ENCODE measurements at places on chromosomes 3 and 15.

DNA sequence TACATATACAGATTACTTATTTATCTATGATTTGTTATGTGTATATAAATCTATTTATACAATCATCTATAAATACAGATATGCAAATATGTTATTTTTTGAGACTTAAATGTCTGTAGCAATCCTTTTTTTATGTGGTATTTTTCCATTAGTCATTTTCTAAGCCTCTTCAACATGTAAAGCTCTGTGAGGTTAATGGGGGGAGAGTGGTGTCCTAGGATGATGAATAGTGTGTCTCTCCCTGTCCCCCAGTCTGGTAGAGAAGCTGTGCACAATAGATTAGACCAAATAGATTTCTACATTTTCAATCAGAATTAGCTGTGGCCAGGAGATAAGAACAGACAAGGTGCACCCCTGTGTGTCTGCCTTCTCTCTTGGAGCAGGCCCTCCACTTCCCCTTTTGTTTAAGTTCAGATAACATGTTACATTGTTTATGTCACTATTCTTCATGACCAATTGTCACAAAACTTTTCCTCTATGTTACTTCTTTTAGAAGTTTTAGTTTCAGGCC lies 453.9 kb downstream of the LPP start:
- DNase-seq: no peak

- no peak for DNase-seq
Observed at GRCh38 chr3:111968319-111969054, 10.3 kb upstream of the ABHD10 start.

DNA sequence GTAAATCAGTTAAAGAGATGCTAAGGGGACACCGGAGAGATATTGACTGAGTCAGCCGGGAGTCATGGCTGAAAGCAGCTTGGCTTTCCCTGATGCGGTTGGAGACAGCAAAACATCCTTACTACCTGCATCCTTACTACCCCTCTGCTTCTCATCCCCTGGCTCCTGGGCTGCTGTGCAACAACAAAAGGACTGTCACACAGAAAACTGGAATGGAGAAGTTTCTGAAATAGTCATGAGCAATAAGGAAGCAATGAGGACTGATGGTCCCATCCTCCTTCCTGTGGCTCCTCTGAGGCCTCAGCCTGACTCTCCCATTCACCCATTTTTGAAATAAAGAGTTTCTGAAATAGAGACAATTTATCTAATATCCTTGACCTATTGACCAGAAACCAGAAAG lies 1.1 kb downstream of the HCLS1 start:
- DNase-seq: no peak

DNA sequence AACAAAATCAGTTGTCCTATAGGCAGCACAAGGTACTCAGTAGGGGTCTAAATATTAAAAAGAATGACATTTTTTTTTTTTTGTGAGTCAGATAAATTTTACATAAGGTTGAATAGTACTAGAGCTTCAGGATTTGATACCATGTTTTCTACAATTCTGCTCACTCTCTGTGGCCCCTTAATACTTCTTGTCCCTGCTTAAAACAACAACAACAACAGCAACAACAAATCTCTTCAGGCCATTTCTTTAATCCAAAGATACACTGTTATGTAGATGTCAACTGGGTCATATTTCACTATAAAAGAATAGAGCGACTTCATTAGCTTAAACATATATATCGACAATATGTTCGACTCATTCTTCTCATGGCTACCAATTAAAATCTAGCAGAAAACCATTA lies 3.0 kb downstream of the IL5RA start:
- no peak for DNase-seq

Data from GOT3 (cell line).